Effector memory CD8-positive, alpha-beta T cell (primary cell): ENCODE measurements at places on chromosomes 7 and 10.

- H3K27ac ChIP-seq, result no peak overlapping the region
- H3K27me3 ChIP-seq, result peaks cover 35% of the 10 kb centered on the region
- no peaks in the 10 kb centered on the region for H3K36me3 ChIP-seq
- H3K4me3 ChIP-seq, result no peak overlapping the region
- H3K4me1 ChIP-seq, result no peaks in the 10 kb centered on the region
These were observed 7.8 kb upstream of the PANK1 start for GRCh38 chr10:89652806-89653370.

GRCh38 chr10:30059209-30060107, at the start of gene JCAD:
Gene JCAD, minus strand, starts transcription at chr10:30059586. Its CDS starts 11,774 bp downstream, at chr10:30047812.
- peak; percentile 37 for DNase-seq
- H3K4me3 ChIP-seq, result peak within 1 kb of the TSS; percentile 77
- H3K27ac ChIP-seq, result no peak within 1 kb of the TSS

GRCh38 chr7:104548861-104549260, 220.5 kb downstream of the LHFPL3 start:
- DNase-seq, result no peak
- no peaks in the 10 kb centered on the region for H3K36me3 ChIP-seq
- no peak overlapping the region for H3K4me3 ChIP-seq
- H3K4me1 ChIP-seq, result no peaks in the 10 kb centered on the region
- no peak overlapping the region for H3K27ac ChIP-seq

- H3K4me3 ChIP-seq, result no peak overlapping the region
- no peaks in the 10 kb centered on the region for H3K36me3 ChIP-seq
- no peaks in the 10 kb centered on the region for H3K4me1 ChIP-seq
- no peaks in the 10 kb centered on the region for H3K27me3 ChIP-seq
- no peak for DNase-seq
These were observed 192.5 kb upstream of the PCLO start for GRCh38 chr7:83355143-83355542.

GRCh38 chr10:13016426-13016825, 14.9 kb upstream of the CCDC3 start:
- H3K4me3 ChIP-seq, result no peak overlapping the region
- H3K27me3 ChIP-seq, result peaks cover 23% of the 10 kb centered on the region
- no peaks in the 10 kb centered on the region for H3K36me3 ChIP-seq
- no peak overlapping the region for H3K27ac ChIP-seq
- no peaks in the 10 kb centered on the region for H3K4me1 ChIP-seq

GRCh38 chr7:68613897-68614296, 984.4 kb upstream of the AUTS2 start:
- H3K4me3 ChIP-seq, result no peak overlapping the region
- no peaks in the 10 kb centered on the region for H3K4me1 ChIP-seq
- H3K27ac ChIP-seq, result no peak overlapping the region
- no peak for DNase-seq

GRCh38 chr10:72319416-72320254, 35.1 kb downstream of the DNAJB12 start:
- H3K36me3 ChIP-seq, result peaks cover 13% of the 10 kb centered on the region
- peak overlapping the region; percentile 73 for H3K4me3 ChIP-seq
- peak; percentile 87 for DNase-seq
- H3K27me3 ChIP-seq, result no peaks in the 10 kb centered on the region
- peak overlapping the region; percentile 98 for H3K27ac ChIP-seq

GRCh38 chr7:16803125-16803524, 1.7 kb downstream of the AGR2 start:
- H3K4me1 ChIP-seq, result no peaks in the 10 kb centered on the region
- peaks cover 10% of the 10 kb centered on the region for H3K27me3 ChIP-seq
- no peak overlapping the region for H3K27ac ChIP-seq
- H3K4me3 ChIP-seq, result no peak overlapping the region

DNA sequence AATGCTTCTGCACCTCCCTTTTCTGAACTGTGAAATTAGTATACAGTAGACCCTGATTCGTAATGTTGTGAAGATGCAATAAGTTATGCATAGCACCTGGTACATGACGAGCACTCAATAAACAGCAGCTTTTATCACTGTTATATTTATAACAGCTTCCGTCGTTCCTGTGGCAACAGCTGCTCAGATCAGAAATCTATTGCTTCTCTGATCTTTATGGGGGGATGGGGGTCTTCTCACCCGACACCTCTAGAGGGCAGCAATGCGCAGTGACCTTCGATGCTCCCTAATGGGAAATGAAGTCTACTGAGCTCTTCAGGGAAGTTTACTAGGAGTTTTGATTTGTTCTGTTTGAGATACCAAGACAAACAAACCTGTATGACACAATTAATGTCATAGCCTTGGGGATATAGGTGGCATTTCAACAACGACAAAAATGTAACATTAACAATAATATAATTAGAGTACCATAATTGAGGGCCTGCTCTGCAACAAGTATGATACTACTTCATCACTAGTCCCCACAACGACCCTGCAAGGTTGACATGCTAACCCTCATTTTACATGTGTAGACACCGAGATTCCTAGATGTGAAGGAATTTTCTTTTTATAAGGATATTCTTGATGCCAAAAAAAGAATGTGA, 289.6 kb downstream of the SFMBT2 start:
- DNase-seq, result peak; percentile 75
- peak overlapping the region; percentile 44 for H3K4me3 ChIP-seq
- no peaks in the 10 kb centered on the region for H3K36me3 ChIP-seq
- peaks cover 6% of the 10 kb centered on the region for H3K4me1 ChIP-seq
- H3K27me3 ChIP-seq, result no peaks in the 10 kb centered on the region

GRCh38 chr10:80459047-80459865, 5.1 kb downstream of the TSPAN14 start:
- H3K36me3 ChIP-seq, result peaks cover 48% of the 10 kb centered on the region
- peaks cover 90% of the 10 kb centered on the region for H3K4me1 ChIP-seq
- H3K4me3 ChIP-seq, result peak overlapping the region; percentile 97
- H3K27me3 ChIP-seq, result no peaks in the 10 kb centered on the region
- peak overlapping the region; percentile 93 for H3K27ac ChIP-seq

GRCh38 chr7:152035817-152036216, 10.3 kb downstream of the GALNT11 start:
- no peak overlapping the region for H3K4me3 ChIP-seq
- DNase-seq, result no peak
- H3K36me3 ChIP-seq, result peaks cover 5% of the 10 kb centered on the region
- H3K27ac ChIP-seq, result no peak overlapping the region
- H3K4me1 ChIP-seq, result peaks cover 27% of the 10 kb centered on the region

DNA sequence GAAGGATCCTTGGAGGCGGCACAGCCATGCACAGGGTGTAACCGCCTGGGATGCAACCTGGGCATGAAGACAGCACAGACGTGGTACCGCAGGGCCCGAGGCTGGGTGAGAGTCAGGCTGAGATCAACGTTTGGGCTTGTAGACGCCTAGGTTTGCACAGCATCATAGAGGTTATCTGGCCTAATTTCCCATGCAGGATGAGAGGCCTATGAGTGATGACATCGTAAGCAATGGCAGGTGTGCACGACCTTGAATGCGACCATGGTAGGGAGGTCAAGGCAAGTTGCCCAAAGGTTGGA, 7.5 kb downstream of the CALML3 start:
- no peaks in the 10 kb centered on the region for H3K4me1 ChIP-seq
- H3K36me3 ChIP-seq, result no peaks in the 10 kb centered on the region
- H3K27ac ChIP-seq, result no peak overlapping the region

- peaks cover 19% of the 10 kb centered on the region for H3K27me3 ChIP-seq
- no peak for DNase-seq
- H3K36me3 ChIP-seq, result no peaks in the 10 kb centered on the region
- no peak overlapping the region for H3K27ac ChIP-seq
- H3K4me3 ChIP-seq, result no peak overlapping the region
- H3K4me1 ChIP-seq, result no peaks in the 10 kb centered on the region
These were observed 106.0 kb upstream of the PDCD4 start for GRCh38 chr10:110765513-110766319.

- no peaks in the 10 kb centered on the region for H3K36me3 ChIP-seq
- H3K27ac ChIP-seq, result no peak overlapping the region
- no peak for DNase-seq
- H3K4me1 ChIP-seq, result no peaks in the 10 kb centered on the region
- no peak overlapping the region for H3K4me3 ChIP-seq
- no peaks in the 10 kb centered on the region for H3K27me3 ChIP-seq
These were observed 6.7 kb upstream of the PNLIP start for GRCh38 chr10:116538992-116539391.

GRCh38 chr10:29158066-29158465, 130.8 kb upstream of the LYZL1 start:
- no peak overlapping the region for H3K4me3 ChIP-seq
- peaks cover 46% of the 10 kb centered on the region for H3K27me3 ChIP-seq
- H3K36me3 ChIP-seq, result no peaks in the 10 kb centered on the region
- H3K4me1 ChIP-seq, result no peaks in the 10 kb centered on the region
- no peak overlapping the region for H3K27ac ChIP-seq

GRCh38 chr7:75631711-75632110, 107.0 kb downstream of the HIP1 start:
- no peaks in the 10 kb centered on the region for H3K27me3 ChIP-seq
- H3K36me3 ChIP-seq, result no peaks in the 10 kb centered on the region
- DNase-seq, result no peak

- peaks cover 59% of the 10 kb centered on the region for H3K4me1 ChIP-seq
- DNase-seq, result no peak
- H3K27ac ChIP-seq, result peak overlapping the region; percentile 57
These were observed 107.7 kb downstream of the NRBF2 start for GRCh38 chr10:63240807-63241206.

DNA sequence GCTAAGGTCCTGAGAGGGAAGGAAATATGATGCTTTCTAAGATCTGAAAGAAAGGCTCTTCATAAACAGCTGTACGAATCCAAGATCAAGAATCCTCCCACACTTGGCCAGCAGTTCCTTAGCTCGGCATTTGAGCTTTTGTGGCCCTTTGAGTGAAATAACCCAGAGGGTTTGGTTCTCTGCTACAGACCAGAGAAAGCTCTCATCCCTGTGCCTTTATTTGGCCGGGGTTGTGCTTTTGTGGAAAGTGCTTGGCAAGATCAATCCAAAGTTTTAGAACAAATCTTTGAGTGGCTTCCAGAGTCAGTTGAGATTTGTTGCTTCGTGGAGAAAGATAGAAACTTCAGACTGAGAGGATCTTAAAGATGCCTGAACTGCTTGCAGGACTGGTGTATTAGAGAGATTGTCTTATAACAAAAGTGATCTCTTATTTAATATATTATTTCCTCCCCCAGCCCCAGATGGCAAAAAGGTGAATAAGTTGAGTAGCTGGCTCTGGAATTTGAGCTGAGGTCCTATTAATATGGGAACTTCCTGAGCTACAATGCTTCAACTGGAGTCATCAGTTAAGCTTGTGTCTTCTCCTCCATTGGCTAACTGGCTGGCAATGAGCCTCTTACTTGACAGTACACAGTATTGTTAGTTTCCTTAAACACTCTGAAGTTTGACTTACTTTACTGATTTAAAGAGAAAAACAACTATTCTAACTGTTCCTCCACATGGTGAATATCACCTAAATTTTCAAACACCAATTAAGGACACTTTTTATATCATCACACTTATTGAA, 687.3 kb downstream of the MAGI2 start:
- no peaks in the 10 kb centered on the region for H3K36me3 ChIP-seq
- H3K4me3 ChIP-seq, result no peak overlapping the region
- no peak overlapping the region for H3K27ac ChIP-seq
- no peaks in the 10 kb centered on the region for H3K4me1 ChIP-seq
- DNase-seq, result no peak

DNA sequence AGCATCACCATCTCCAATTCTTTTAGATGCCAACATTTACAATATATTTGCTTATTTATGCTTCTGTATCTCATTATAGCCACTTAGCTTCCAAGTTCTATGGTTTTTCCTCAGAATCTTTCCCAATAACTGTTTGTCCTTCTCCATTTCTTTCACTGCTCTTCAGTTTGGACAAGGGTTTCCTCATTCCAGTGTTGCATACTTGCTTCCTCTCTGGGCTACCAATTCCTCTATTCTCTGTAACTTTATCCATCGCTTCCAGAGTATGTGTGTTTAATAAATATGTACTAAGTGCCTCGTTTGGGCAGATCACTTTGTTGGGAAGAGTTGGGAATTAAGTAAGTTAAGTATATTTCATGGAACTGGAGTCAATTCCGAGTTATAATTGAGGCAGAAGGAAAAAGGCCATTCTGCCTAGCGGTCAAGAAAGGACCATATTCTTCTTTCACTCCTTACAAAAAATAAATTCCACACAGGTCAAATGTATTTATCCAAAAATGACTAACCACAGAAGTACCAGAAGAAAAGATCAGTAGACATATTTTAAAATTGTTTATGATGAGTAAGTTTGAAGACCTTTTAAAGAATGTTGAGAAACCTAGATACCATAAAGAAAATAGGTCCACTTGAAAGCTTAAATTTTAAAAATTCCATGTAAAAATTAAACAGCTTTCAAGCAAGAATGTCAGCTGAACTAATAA, 10.8 kb downstream of the STAMBPL1 start:
- peaks cover 8% of the 10 kb centered on the region for H3K36me3 ChIP-seq
- no peak overlapping the region for H3K27ac ChIP-seq
- DNase-seq, result no peak

DNA sequence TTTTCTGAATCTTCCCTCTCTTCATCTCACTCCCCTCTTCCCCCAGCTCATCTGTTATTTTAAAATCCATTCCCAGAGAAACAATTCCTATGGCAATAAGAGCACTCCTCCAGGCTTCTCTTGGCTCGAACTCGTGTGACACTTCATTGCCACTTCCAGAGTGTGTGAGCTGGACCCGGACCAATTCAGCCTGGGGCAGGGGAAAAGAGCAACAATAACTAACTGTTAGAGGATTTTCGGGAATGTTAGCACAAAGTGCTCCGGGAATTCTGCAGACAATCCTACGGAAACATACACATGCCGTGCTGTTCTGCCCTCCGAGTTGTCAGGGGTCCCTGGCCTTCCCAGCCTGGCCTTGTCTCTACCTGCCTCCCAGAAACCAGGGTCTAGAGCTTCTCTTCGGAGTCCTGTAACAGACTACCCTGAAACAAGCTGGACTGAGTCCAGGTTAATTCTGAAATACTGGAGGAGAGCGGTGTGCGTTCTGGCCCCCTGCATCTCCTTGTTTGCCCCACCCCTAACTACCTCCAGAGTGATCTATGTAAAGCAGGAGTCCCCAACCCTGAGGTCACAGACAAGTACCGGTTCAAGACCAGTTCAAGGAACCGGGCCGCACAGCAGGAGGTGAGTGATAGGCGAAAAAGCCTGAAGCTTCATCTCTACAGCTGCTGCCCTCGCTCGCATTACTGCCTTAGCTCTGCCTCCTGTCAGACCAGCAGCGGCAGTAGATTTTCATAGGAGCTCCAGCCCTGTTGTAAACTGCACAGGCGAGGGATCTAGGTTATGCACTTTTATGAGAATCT, 11.3 kb downstream of the COL26A1 start:
- no peak for DNase-seq
- no peak overlapping the region for H3K4me3 ChIP-seq
- H3K27ac ChIP-seq, result no peak overlapping the region
- H3K27me3 ChIP-seq, result peaks cover 38% of the 10 kb centered on the region
